ENCODE measurements at places on chromosomes 3 and 15.

DNA sequence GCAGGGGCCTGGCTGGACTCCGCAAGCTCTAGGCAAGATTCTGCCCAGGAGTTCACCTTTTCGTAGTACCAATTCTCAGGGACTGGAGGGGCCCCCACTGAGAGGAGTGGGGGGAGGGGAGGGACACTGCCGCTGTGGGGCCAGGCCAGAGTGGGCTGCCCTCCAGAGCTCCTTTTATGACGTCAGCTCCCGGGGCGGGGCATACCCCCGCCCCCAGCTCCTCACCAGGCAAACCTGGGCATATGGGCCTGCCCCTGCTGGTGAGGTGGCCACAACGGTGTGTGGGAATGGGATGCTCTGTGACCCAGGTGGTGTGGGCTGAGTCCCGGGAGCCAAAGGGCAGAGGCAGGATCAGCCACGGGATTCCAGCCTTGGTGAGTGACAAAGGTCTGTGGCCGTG is 3.3 kb downstream of the DNAJB8 start:
- DNase-seq = no peak

- no peak for DNase-seq
These were observed 2.4 kb upstream of the PIK3R4 start for GRCh38 chr3:130748981-130749380.

DNA sequence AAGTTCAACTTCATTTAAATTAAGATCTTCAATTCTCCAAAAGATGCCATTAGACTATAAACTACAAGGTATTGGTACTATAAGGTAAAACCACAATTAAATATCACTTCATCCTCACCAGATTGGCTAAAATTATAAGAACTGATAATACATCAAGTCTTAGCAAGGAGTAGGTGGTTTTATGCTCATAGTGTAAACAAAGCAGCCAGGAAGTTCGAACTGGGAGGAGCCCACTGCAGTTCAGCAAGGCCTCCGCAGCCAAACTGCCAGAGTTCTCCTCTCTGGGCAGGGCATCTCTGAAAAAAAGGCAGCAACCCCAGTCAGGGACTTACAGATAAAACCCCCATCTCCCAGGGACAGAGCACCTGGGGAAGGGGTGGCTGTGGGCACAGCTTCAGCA is 91.6 kb upstream of the SETMAR start:
- DNase-seq = no peak

- DNase-seq = no peak
These were observed 2.9 kb downstream of the TTLL3 start for GRCh38 chr3:9812870-9813483.

DNA sequence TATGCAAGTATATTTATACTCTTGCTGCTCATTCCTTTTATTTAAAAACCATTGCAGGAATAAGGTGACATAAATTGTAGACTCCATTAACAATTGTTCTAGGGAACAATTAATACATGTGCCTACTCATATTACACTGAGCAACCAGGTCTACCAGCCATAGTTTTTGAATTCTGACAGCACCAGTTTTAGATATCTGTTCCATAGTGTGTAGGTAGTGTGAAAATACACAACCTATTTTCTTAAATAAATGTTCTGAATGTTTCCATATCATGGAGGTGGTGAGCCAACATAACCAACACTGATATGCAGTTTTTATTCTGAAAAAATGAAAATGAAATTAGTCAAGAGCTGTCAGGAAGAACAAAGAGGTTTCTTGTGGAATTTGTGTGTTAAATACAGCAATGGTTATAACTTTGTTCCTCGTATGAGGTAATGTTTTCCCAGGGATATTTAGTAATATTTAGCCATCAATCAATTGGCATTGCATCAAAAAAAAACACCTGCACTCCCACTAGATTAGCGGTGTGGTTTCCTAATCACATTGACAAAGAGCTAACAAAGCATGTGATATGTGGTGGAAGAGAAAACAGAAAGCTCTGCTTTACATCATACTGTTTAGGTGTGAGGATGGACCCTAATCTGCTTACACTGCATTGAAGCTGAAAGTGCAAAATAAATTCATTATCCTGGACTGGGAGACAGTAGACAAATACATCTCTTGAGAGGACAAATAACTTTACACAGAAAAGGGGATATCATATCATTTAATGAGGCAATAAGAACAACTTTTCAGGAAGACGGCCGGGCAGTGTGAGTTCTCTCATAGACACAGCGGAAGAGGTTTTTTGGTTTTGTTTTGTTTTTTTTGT is 369.5 kb upstream of the THBS1 start:
- DNase-seq = no peak

DNA sequence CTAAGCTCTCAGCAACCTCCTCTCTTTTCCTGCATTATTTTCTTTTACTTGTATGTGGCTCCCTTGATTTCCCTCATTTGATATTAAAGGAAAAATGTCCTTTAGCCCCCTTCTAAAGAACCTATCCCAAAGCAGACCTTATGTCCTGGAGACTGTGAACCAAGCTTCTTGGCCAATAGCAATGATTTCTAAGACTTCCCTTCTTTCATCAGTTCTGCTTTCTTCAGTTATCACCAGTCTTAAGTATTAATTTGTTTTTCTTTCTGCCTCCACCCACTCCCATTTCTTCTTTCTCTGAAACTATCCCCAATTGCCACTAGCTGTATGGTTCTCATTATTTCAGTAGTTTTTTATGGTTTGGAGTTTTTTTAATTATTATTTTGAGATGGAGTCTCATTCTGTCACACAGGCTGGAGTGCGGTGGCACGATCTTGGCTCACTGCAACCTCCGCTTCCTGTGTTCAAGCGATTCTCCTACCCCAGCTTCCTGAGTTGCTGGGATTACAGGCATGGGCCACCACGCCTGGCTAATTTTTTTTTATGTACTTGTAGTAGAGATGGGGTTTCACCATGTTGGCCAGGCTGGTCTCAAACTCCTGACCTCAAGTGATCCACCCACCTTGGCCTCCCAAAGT is 12.1 kb downstream of the TMOD3 start:
- no peak for DNase-seq

DNA sequence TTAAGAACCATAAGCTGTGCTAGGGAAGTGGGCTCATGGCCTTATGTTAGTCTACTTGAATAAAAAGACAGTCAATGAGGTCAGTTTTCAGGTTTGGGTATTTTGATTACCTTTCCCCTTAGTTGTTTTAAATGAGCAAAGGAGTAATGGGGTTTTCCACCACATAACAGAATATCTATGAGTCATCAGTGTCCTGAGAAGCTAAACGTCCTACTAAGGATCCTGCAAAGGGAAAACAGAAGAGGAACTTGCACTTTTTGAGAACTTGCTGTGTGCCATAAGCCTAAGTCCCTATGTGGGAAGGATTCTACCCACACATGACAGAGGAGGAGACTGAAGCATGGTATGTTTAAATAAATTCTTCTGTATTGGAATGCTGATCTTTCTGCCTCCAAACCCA is 292.8 kb upstream of the TMC3 start:
- DNase-seq = no peak

DNA sequence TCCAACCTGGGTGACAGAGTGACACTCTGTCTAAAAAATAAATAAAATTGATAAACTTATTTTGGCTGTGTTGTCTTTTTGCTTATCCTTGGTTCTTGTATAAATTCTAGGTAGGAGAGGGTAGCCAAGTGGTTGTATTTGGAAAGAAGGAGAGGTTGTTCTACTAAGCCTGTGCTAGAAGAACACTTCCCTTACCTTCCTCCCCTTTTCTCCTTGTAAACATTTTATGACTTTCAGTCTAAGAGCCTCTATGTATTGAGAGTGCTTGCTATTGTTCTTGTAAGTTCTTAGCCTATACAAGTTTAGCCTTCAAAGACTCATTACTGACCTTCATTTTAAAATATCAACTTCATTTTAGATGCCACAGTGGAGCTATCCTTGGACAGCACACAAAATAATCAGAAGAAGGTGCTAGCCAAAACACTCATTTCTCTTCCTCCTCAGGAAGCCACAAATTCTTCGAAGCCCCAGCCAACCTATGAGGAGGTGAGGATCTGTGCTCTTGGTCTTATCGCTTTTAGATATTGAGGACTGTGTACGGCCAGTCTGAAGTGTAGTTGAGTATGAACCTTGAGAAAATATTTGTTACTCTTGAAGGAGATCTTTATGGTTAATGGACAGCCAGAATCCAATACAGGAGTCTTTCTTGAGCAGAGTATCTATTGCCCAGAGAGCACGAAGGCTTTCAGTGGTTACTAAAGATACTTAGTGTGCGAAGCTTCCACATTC is 22.1 kb downstream of the SNX1 start:
- DNase-seq = no peak

DNA sequence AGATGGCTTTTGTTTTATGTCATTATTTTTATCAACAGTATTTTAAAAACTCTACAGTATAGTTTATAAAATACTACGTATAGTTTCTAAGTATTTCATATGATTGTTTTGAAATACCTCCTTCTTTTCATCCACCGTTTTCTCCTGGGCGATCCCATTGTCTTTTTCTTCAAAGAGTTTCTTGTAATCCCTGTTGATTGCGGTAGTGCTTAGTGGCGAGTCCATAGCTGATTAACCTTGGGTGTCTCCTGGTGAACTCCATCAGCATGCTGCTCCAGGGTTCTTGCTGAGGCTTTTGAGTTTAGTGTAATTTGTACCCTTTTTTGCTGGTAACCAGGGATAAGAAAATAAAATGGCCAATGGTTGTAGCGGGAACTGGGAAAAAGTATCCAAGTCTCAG is 3.6 kb downstream of the PIAS1 start:
- no peak for DNase-seq

- no peak for DNase-seq
These were observed 23.6 kb upstream of the BCL2A1 start for GRCh38 chr15:79994615-79995014.

- no peak for DNase-seq
These were observed 28.8 kb downstream of the SAMMSON start for GRCh38 chr3:70028361-70028760.

DNA sequence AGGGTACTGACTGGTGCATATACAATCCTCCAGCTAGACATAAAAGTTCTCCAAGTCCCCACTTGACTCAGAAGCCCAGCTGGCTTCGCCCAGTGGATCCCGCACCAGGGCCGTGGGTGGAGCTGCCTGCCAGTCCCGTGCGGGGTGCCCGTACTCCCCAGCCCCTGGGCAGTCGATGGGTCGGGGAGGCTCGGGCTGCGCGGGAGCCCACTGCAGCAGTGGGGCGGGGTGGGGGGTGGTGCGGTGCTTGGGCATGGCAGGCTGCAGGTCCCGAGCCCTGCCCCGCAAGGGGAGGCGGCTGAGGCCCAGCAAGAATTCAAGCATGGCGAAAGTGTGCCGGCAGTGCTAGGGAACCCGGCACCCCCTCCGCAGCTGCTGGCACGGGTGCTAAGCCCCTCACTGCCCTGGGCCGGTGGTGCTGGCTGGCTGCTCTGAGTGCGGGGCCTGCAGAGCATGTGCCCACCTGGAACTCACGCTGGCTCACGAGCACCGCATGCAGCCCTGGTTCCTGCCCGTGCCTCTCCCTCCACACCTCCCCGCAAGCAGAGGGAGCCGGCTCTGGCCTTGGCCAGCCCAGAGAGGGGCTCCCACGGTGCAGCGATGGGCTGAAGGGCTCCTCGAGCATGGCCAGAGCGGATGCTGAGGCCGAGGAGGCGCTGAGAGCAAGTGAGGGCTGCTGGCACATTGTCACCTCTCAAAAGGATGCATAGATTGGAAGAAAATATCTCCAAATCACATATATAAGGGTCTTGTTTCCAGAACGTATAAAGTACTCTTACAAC is 68.3 kb upstream of the PIK3R4 start:
- no peak for DNase-seq

DNA sequence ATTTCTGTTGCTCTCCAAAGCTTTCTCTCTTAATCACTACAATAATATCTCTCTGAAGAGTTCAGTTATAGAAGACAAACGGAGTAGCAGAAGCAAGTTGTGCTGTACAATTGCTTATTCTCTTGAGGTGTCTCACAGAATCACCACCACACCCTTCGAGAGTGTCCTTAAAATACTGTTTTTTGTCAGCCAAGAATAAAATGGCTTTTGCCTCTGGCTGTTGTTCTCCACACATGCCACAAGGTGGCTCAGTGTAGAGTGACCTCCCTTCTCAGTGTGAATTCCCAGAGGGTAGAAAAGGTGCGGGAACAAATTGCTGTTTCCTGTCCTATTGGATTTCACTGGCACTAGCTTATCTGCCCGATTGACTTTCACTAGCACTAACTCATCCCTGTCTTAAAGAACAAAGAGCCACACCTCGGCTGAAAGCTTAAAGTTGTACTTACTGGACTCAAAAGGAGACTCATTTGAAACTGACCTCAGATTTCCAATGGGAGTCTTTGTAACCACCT is 134.2 kb upstream of the SATB1 start:
- no peak for DNase-seq

GRCh38 chr3:7203969-7204847 is 343.3 kb downstream of the GRM7 start:
- no peak for DNase-seq

- no peak for DNase-seq
These were observed 1.3 kb downstream of the CAV3 start for GRCh38 chr3:8734908-8735307.

- DNase-seq = no peak
These were observed 23.4 kb upstream of the MAP4 start for GRCh38 chr3:48039487-48040190.
